Inflammatory macrophage (primary cell): ENCODE measurements at places on chromosomes 3 and 15.
A peak's percentile ranks its signal among the peaks of the same experiment; 100 is the strongest.

DNA sequence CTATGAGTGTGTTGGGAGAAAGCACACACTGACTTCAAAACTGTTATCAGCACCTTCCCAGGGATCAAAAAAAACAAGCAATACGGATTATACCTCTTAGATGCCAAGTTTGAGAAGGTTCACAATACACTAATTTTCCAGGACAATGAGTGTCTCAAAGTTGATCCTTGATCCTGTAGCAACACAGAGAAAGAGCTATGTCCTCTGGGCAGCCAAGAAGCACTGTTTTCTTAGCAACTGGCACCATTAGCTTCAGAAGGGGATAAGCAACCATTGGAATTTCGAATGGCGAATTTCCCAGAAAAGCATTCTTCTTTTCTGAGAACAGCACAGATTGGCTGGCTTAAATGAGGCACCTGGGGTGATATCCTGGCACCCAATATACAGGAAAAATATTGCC lies 270.3 kb upstream of the RORA start:
- no peak for DNase-seq

DNA sequence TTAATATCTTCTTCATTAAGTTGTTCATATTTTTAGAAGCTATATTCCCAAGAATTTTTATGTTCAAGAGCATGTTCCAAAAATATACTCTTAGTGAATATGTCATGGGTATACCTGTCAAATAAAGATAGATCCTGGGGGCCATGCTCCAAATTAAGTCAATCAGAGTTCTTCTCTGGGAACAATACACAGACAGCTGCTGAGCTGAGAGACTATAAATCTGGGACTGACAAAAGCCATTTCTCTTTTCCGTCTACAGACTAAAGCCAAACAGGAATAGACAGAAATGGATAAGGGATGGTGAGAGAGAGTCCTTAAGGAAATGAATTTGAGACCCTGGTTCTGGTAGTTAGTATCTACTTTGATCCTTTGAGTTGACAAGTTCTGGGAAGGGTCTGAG lies 465.1 kb upstream of the RASGRP1 start:
- no peak for DNase-seq

- no peak for DNase-seq
Measured at GRCh38 chr3:15942462-15942861, 144.7 kb upstream of the ANKRD28 start.

GRCh38 chr3:15521573-15521965 lies at the start of gene COLQ:
Gene COLQ (minus strand): TSS chr3:15521706. CDS start chr3:15521625, 81 bp downstream.
- no peak for DNase-seq

DNA sequence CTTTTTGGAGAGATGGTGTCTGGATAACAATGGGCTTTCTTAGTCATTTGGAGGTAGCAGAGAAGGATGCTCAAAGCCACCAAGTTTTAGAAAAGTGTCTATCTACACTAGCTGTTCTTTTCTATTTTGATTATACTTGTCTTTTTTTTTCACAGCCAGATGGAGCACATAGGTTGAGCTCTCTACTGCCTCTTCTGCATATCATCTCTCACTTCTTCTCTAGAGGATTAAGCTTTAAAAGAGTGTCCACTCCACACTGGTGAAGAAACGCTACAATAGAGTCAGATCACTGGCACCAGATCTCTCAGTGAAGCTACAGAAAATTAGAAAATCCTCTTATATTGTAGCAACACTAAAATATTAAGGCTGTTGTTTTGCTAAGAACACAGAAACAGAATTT lies 145.3 kb upstream of the MBNL1 start:
- DNase-seq, result no peak

GRCh38 chr3:57179580-57180410 lies 14.6 kb upstream of the IL17RD start:
- DNase-seq, result no peak

DNA sequence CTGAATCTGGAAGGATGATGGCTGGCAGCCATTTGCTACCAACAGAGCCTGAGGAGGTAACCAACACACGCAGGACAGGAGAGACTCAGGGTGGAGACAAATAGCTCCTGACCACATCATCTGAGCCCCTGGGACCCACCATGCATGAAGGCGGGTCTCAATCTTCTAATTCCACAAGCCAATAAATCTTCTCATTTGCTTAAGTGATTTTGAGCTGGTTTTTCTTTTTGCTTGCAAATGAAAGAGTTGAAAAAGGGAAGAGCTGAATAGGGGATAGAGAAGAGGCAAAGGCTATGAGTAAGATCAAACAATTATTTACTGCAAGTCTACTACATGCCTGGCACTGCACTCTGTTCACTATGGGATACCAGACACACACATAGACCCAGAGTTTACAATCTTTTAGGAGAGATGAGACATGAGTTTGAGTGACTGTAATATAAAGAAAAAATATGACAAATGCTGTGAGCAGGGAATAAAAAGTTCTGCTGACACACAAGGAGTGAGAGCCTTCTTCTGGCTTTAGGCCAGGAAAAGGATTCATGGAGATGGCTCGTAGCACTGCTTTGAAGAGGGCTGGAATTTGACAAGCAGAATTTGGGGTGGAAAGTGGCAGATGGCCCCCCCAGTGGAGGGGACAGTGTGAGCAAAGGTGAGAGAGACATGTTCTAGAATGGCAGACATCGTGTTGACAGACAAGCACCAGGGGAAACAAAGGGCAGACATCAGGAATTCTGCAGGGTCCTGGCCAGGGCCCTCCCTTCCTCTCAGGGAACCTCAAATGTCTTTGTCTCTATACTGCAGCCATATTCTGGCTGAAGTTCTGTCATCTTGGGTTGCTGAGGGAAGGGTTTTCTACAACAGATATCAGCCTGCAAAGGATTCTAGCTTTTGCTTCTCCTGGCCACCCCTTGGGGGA lies 69.8 kb upstream of the WNT5A start:
- no peak for DNase-seq

- no peak for DNase-seq
Measured at GRCh38 chr15:86756688-86757087, 677.0 kb downstream of the AGBL1 start.

DNA sequence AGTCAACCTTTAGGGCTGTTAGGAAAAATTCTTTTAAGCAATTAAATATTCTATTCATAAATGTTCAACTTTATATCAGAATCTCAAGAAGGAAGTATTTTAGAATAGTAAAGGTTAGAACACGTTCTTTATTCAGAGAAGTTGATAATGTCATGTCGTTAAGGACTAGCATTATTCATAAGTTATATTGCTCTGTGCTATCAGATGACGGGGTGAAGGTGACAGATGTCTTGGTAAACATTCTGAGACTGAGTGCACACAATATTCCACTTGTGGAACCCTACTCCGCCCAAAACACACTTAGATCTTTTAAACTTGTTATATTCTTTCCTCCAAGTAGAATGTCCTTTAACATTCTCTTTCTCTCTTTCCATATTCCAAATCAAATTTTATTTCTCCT lies 7.9 kb downstream of the AP4E1 start:
- DNase-seq, result no peak

GRCh38 chr15:98160236-98160635 lies 199.7 kb downstream of the ARRDC4 start:
- DNase-seq, result peak; percentile 82

DNA sequence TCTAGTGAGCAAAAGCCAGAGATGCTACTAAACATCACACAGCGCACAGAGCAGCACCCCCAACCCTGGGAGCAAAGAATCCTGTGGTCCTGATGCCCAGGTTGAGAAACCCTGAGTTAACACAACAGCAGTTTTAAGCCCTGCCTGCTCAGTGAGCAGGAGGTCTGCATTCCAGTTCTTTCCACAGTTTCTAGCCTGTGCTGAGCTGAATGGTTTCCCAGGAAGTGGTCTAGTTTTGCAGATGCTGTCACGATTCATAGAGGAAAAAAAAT lies 171.1 kb upstream of the PROK2 start:
- no peak for DNase-seq

DNA sequence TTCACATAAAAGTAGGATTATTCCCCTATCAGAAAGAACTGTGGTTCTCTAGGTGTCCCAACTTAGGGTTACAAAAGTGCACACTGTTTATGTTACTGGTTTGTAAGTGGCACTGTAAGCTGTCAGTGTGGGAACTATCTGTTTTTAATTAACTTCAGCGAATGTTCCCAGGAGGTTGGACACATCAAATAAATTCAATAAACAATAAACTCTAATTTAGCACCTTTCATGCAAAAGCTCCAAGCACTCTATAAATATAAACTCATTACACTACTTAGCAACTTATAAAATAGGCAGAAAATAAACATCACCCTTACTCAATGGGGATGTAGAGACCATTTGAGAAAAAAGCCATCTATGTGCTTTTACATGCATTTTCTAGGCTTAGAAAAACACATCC lies 168.4 kb upstream of the SLC2A2 start:
- DNase-seq, result no peak

DNA sequence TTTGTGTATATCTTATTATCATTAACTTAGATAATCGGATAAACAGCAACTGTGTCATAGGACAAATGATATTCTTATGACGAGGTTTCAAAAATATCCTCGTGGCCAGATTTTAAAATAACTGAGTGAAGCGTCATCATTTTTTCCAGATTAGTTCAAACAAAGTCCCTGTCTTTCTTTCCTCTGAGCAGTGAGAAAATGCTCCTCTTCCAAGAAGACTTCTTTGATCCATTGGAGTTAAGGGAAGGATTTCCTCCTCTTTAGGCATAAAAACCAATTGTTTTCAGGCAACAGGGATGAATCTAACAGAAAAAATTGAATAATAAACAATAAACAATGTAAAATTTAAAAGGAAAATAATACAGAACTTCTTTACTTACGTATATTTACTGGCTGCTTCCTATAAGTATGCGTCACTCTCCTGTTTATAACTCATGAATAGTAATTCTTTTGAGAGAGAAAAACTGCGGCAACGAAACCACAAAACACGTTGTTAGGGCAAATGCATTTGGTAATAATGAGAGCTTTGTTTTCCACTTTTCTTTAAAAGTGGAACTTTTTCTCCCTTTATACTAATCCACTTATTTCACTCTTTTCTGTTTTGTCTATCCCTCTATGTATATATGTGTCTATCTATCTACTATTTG lies 419.4 kb upstream of the ONECUT1 start:
- no peak for DNase-seq

GRCh38 chr3:108493862-108494261 lies 16.5 kb downstream of the MYH15 start:
- no peak for DNase-seq

DNA sequence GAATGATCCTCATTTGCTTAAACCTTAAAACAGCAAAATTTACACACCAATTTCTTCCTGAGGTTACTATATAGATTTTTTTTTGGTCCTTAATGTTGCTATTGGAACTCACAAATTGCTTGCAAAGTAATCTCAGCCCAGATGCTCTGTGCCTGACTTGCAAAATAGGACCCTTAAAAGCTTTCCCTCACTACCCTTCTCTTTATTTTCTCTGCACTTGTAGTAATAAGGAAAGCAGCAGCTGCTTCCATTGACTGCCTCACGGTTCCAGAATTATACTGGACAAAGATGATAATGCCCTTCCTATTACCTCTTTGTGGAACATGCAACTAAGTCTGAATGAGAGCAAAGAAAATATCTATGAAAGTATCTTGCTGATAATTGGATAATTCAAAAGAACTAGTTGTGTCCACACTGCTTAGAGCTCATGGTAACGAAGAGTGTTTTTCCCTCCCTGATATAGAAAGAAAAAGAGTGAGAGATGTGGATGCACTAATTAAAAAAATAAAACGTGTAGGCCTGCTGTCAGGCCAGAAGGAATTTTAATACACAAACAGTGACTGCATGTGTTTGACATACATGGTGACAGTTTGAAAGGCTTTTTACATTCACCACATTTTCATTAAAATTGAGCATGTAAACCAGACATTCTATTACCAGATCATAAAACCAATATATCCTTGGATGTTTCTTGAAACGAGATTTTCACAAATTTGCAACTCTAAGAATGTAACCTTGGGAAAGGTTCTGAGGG lies 783.1 kb downstream of the GBE1 start:
- no peak for DNase-seq

- no peak for DNase-seq
Measured at GRCh38 chr15:45795440-45796069, 160.7 kb downstream of the SQOR start.
